ENCODE measurements at places on chromosomes 12 and 14.

- DNase-seq, result no peak
These were observed 17.2 kb upstream of the CDK2AP1 start for GRCh38 chr12:123288751-123289346.

DNA sequence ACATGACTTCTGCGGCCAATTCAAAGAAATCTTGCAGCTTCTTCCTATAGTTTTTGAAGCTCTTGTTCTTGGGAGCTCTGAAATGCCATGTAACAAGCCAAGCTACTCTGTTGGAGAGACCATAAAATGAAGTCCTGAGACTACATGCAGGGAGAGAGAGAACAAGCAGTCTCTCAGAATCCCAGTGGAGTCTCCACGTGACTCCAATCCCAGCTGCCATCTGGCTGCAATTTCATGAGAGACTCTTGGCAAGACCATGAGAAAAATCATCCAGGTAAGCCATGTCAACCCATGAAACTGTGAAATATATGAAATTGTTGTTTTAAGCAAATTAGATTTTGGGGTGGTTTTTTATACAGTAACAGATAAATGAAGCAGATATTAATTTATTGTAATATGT lies 54.4 kb downstream of the KLRG1 start:
- no peak for DNase-seq

- DNase-seq, result no peak
These were observed 420 bp upstream of the OTUB2 start for GRCh38 chr14:94025720-94026119.

- DNase-seq, result peak; percentile 87
These were observed 69.1 kb downstream of the VCPKMT start for GRCh38 chr14:50047274-50047676.

GRCh38 chr12:105384220-105384619 lies 53.7 kb downstream of the C12orf75 start:
- no peak for DNase-seq

DNA sequence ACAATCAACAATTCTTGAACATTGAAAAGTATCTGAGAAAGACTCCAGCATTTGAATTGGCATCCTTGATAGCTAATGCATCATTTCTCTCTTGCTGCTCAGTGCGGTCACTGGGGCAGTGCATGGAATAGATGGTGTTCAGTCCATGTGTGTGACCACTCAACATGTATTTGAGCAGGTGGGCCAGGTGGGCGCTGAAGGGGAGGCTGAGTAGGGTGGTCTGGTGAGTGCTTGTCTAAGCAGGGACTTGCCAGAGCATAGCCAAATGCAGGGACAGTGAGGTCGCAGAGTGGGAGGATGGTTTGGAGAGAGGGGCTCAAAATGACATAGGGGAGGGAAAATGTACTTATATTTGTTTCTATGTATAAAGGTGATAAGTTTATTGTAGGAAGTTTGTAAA lies 409.0 kb downstream of the TMEM121 start:
- DNase-seq, result no peak

GRCh38 chr12:78802593-78802992 lies 62.0 kb upstream of the SYT1 start:
- DNase-seq, result no peak

GRCh38 chr12:47868552-47869031 lies 36.2 kb downstream of the VDR start:
- DNase-seq, result peak; percentile 63
